ENCODE measurements at places on chromosomes 2 and 18.

GRCh38 chr2:203802342-203803052 is 65.1 kb upstream of the CTLA4 start:
- DNase-seq: no peak

GRCh38 chr2:65092791-65093190 is 36.6 kb downstream of the CEP68 start:
- no peak for DNase-seq

- no peak for DNase-seq
Measured at GRCh38 chr2:104434966-104435365, 418.9 kb upstream of the POU3F3 start.

DNA sequence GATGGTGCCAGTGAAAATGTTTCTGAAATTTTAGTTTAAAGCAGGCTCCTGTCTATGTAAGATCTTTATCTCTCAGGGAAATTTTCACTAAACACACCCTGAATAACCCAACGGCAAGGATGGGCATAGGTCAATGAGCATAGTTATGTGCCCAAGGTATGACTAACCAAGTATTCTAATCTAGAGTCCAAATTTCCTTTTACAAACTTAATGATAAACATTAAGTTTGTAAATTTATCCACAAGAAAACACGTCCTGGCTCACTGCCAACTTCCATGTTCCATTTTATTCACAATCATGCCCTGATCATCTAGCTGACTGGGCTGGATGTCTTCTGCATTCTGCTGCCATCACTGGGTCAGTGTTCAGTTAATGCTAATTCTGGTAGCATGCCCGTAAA is 151.2 kb downstream of the SRBD1 start:
- DNase-seq: no peak

DNA sequence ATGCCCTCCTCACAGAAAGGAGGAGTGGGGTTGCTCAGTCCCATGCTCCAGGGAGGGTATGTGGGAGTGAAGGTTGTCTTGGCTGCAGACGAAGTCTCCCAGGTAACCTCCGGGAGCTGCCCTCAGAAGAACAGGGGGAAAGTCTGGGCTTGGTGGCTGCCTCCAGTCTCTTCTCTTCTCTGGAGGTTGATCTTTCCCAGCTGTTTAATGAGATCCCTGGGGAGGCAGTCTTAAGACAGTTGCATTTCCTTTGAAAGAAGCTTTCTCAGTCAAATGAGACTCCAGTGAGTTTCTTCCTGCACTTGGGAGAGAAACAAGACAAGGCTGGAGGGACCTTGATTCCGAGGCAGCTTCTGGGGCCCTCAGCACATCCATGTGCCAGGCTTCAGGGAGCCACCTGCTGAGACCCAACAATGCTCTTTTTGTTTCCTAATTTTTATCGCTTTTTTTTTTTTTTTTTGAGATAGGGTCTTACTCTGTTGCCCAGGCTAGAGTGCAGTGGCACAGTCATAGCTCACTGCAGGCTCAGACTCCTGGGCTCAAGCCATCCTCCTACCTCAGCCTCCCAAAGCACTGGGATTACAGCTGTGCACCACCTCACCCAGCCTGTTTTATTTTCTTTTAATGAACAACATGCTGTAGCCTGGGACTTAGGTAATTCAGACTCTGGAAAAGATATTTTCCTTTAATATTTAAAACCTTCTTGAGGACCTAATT is 71.7 kb upstream of the TPO start:
- DNase-seq: no peak

DNA sequence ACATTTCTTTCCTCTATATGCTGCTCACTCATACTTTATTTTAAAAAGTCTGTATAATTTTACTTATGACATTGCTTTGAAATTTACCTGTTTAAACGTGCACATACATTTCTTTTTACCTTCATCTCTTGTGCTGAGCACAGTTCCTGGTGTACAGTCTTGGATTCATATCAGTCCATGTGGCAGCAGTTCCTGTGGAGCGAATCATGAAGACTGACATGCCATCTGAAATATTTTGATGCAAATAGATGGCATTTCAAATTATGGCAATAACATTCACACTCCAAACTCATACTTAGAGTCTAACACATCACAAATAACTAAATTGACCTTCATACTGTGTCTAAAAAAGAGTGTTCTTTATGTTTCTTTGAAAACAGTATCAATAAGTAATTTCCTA is 90.3 kb upstream of the CDH2 start:
- DNase-seq: no peak

GRCh38 chr18:43875511-43875910 is 598.2 kb upstream of the SYT4 start:
- DNase-seq: no peak

DNA sequence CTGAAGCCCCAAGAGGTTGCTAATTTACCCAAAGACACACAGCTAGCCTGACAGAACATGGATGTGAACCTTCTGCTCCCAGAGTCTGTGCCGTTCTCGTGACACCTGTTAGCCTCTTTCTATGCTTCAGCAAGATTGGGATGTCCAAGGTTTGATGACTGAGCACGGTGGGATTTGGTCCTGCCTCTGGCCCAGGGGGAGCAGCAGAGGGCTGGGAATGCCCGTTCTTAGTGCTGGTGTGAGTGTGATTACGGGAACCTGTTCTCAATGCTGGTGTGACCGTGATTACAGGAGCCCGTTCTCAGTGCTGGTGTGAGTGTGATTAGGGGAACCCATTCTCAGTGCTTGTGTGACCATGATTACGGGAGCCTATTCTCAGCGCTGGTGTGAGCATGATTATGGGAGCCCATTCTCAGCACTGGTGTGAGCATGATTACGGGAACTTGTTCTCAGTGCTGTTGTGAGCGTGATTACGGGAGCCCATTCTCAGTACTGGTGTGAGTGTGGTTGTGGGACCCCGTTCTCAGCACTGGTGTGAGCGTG is 67.3 kb upstream of the SNTG2 start:
- no peak for DNase-seq

- peak; percentile 77 for DNase-seq
Measured at GRCh38 chr18:58887613-58887963, 22.9 kb downstream of the ZNF532 start.

GRCh38 chr2:221792971-221793521 is 220.9 kb upstream of the EPHA4 start:
- no peak for DNase-seq

- no peak for DNase-seq
Measured at GRCh38 chr2:70511971-70512729, 41.5 kb downstream of the TGFA start.

GRCh38 chr2:180618570-180618969 is 361.8 kb upstream of the UBE2E3 start:
- no peak for DNase-seq

GRCh38 chr2:43941359-43941758 is 54.4 kb downstream of the LRPPRC start:
- no peak for DNase-seq

- DNase-seq: no peak
Measured at GRCh38 chr2:218471982-218472381, 53.1 kb downstream of the VIL1 start.

DNA sequence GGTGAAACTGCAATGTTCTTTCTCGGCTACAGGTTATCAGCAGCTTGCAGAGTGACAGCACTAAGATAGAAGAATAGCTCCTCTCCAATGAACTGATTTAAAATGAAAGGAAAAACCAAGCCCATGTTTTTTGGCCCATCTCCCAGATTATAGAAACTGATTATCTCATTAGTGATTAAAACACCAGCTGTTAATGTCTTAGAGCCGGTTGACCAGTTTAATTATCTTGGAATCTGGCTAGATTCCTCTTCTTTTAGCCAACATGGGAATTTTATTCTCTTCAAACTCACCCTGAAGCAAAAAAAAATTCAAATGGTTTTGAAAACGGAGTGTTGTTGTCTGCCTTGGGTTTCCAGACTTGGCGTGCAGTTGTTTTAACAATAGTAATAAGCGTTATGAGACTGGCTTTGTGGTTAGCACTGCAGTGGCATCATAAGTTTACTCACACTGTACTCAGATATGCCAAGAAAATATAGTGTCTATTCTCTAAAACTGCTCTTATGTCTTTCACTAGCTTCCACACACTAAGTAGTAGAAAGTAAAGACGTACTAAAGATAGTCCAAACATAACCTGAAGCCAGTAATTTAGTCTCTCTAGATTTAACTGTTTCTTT is 665.3 kb downstream of the STK39 start:
- no peak for DNase-seq

GRCh38 chr2:120452131-120452530 is 106.2 kb downstream of the INHBB start:
- no peak for DNase-seq

- no peak for DNase-seq
Measured at GRCh38 chr2:227462972-227463931, 8.7 kb upstream of the AGFG1 start.

GRCh38 chr2:133844214-133844892 is 276.1 kb upstream of the NCKAP5 start:
- DNase-seq: peak; percentile 69
